ENCODE measurements at places on chromosomes 3 and 15. TPM values are rescaled to one million over a fixed set of nuclear protein-coding genes. Genes with fewer than 3 reads are reported as not detected.

GOLGA6A gene
- 0.50 TPM for polyA plus RNA-seq

MED12L gene
- 35.5 TPM for polyA plus RNA-seq

DGKG gene
- polyA plus RNA-seq, result not detected

SNRPA1 gene
- polyA plus RNA-seq, result 34.7 TPM

SLC12A8 gene
- 4.6 TPM for polyA plus RNA-seq

ATP13A5 gene
- polyA plus RNA-seq, result not detected

BSN gene
- 2.0 TPM for polyA plus RNA-seq

EFCC1 gene
- polyA plus RNA-seq, result not detected

ARPP21 gene
- 12.8 TPM for polyA plus RNA-seq

SCN5A gene
- polyA plus RNA-seq, result not detected
